Fibroblast of skin of right quadriceps (primary cell): ENCODE measurements at places on chromosomes 2 and 18.

GRCh38 chr18:7786569-7786968 is 219.5 kb downstream of the PTPRM start:
- no peak for DNase-seq

GRCh38 chr18:23541349-23542093 is 38.2 kb downstream of the RMC1 start:
- no peak for DNase-seq

- DNase-seq, result peak; percentile 7
Measured at GRCh38 chr18:52054324-52054723, 285.7 kb upstream of the DCC start.

DNA sequence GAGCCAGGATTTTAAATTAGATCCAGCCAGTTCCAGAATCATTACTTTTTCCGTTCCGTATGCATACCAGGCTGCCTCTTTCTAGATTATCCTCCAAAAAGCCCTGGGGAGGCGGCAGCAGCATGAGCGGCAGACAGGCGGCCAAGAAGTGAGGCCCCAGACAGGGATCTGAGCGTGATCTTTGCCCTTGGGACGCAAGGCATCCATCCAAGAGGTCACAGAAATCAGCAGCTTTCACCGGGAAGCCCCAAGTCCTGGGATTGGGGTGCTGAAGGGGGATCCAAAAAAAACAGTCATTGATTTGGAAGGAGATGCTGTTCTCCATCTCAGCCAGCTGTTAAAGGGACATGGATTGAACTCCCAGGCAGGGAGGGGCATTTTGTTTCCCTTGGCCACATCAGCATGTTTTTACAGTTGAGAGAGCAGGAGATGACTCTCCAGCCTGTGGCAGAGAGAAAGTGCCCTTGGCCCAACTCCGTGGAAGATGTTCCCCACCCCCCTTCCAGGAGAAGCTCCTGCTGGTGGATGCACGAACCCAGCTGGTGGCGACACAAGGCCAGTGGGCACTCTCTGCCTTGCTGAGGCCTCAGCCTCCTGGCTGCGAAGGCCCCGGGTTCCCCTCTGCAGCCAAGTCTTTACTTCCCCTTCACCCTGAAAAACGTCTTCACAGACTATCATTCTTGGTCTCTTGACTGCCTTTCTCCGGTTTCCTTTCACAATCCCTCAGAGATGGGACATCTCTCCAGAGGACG is 265.6 kb downstream of the ANAPC1 start:
- DNase-seq, result peak; percentile 31

DNA sequence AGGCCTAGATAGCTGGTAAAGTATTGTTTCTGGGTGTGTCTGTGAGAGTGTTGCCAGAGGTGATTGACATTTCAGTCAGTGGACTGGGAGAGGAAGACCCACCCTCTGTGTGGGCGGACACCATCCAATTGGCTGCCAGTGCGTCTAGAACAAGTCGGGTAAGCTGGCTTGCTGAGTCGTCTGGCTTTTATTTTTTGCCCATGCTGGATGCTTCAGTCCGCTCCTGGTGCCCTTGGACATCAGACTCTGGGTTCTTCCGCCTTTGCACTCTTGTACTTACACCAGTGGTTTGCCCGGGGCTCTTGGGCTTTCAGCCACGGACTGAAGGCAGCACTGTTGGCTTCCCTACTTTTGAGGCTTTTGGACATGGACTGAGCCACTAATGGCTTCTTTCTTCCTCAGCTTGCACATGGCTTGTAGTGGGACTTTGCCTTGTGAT is 24.3 kb downstream of the DIS3L2 start:
- DNase-seq, result no peak

DNA sequence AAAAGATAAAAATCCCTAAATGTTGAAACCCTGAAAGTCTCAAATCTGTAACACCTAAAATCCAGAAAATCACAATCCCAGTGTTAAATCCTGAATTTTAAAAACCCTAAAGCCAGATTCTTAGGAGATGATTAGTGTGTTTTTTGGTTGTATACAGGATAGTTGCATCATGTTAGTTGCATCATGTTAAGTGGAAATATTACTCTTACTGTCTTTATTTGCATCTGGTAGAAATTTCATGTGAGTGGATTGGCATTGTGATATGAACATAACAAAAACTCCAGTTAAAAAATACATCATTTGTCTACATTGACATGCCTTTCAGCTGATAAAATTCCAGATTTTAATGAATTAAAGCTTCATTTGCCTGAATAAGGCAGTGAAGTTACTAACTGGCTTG is 683.1 kb upstream of the ACVR2A start:
- no peak for DNase-seq

DNA sequence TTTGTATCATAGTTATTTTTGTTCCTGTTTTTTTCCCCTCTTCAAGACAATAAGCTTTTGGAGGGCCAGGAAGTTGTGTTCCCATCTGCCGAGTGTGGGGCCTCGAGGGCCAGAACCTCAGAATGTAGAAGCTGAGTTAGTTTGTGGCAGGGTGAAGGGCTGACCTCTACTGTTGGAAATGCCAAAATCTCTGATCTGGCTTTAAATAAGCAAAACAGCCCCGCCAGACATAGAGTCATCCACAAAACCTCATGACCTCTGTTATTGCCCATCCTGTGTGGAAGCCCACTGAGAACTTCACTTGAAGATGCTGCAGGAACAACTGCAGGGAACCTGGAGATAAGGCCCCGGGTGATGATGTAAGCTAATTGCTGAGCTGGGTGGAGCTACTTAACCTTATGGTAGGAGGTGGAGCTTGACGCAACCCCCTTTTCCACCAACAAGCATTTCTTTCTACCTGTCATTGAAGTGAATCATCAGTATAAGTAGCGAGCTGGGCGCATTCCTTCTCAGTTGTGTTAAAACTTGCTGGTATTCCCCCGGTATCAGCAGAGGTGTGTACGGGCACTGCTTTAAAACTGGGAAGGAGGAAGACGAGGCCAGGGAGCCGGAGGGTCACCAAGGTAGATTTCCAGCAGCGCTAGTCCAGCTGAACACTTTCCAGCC is 177.2 kb downstream of the NEDD4L start:
- peak; percentile 75 for DNase-seq

- no peak for DNase-seq
Measured at GRCh38 chr18:25282896-25283703, 68.9 kb downstream of the ZNF521 start.

DNA sequence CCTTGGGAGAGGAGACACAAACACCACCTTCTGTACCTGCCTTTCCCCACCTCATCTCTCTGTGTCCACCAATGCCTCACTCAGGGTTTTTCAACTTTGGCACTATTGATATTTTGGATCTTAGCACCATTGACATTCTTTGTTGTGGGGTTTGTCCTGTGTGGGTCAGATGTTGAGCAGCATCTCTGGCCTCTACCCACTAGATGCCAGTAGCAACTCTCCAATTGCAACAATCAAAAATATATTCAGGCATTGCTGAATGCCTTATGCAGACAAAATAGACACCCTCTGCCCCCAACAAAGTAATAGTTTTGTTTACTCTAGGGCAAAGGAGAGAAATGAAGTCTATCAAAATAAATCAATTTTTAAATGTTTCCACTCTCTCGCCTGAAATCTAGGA is 1384.3 kb upstream of the NXPH2 start:
- no peak for DNase-seq

- DNase-seq, result no peak
Measured at GRCh38 chr2:113875135-113875534, 14.8 kb upstream of the ACTR3 start.

- peak; percentile 18 for DNase-seq
Measured at GRCh38 chr2:147511491-147511948, 333.3 kb upstream of the ACVR2A start.

DNA sequence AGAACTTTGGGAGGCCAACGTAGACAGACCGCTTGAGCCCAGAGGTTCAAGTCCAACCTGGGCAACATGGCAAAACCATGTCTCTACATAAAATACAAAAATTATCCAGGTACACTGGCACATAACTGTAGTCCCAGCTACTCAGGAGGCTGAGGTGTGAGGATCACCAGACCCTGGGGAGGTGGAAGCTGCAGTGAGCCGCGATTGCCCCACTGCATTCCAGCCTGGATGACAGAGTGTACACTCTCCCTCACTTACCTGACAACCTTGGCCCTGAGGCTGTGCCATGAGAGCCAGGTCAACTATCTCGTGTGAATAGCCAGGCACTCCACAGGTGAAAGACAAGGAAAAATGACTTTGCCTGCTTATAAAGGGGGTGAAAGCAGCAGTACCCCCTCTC is 39.3 kb downstream of the CBLN2 start:
- DNase-seq, result no peak

DNA sequence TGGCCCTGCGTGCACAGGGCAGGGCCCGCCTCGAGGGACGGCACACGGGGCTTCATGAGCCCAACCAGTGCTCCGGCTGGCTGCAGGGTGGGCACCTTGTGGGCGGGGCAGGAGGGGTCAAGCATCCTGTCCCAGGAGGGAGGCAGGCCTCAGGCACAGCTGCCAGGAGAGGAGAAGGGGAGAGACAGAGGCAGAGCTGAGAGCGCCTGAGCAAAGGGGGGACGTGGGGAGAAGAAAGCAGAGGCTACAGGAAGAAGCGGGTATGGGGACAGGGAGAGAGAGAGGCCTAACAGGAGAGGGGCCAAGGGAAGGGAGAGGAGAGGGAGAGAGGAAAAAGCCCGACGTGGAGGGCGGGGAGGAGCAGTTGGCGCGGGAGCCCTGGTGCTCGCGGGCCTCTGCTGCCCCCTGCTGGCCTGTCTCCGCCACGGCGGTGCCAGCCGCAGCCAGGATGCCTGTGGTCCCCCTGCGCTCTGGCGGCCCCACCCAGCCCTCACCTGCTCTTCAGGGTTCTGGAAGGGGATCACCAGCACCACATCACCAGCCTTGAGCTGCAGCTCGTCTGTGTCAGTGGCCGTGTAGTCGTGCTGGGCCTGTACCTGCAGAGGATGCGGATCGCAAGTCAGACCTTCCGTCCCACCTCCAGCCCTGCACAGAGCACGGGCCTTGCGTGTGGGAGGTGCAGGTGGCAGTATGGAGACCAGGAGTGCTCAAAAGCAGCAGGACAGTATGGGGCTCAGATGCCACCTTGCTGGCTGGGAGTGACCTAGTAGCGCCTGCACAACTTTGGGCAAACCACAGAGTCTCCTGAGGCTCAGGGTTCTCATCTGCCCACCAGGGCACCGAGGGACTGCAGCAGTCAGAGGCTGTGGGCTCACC is 56.8 kb downstream of the BIN1 start:
- DNase-seq, result peak; percentile 53

GRCh38 chr2:150020937-150021673 is 433.5 kb upstream of the MMADHC start:
- DNase-seq, result no peak

GRCh38 chr2:145007960-145008263 is 488.0 kb upstream of the ZEB2 start:
- DNase-seq, result no peak

DNA sequence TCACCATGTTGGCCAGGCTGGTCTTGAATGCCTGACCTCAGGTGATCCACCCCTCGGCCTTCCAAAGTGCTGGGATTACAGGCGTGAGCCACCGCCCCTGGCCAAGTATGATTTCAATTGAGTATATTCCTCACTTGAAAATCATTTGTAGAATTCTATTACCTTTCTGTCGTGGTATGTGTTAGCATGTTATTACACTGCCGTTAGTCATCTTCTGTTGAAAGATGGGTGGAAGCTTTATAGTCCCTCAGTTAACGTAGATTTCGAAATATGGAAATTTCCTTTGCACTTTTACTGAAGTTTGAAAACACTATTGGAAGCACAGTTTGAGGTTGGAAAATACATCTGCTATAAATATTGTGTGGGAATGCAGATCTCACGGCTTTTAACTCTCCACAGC is 14.7 kb downstream of the NIFK start:
- peak; percentile 91 for DNase-seq

DNA sequence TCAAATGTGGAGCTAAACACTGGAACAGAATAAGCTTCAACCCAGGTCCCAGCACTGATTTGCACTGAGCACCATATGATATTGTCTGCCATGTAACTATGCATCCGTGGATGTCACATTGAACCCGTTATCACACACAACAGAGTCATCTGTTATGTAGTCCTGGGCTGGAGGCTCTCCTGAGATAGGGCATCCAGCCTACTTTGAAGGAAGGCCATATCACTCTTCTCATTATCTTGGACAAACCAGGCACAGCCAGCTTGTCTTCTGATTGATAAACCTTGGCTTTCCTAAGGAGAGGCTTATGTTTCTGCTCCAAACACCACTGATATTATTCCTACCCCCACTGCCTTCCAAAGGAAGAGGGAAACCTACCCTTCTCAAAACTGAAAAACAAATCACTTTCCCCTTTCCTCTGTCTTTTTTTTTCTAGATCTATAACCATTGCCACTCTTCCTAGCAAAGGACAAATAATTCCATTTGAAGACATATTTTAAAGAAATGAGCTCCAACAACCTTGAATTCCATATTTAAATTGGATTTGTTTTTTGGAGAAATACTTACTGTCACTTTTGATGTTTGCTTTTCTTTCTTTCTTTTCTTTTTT is 16.4 kb downstream of the RSAD2 start:
- DNase-seq, result no peak

GRCh38 chr2:213443921-213444320 is 159.7 kb downstream of the SPAG16 start:
- DNase-seq, result no peak

DNA sequence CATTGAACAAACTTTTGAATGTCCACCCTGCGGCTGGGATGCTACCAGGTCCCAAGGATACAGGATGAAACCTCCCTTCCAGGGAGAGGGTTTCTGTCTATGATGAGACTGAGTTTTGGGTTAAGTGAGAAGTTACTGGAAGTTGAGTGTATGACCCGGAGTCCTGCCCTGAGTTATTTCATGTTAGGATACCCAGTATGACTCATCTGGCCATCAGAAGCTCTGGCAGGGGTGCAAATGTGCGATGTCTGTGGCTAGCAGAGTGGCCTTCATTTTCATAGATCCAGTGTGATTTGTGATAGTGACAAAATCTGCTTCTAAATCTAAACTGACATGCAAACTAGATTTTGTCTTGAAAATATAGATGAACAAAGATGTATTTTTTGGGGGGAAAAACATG is 55.3 kb downstream of the KCTD1 start:
- DNase-seq, result no peak

DNA sequence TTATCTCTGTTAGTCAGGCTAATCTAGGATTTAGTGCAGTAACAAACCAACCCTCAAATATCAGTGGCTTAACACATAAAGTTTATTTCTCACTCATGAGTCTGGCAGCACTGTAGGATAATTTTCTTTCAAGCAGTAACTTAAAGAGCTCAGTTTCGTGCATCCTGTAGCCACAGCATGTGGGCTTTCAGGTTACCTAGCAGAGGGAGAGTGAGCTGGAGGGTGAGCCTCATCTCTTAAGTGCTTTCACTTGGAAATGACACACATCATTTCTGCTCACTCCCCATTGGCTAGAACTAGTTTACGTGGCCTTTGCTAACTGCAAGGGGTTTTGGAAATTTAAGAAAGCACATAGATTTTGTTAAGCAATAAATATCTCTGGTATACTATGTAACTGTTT is 96.9 kb downstream of the KCNS3 start:
- no peak for DNase-seq

- DNase-seq, result no peak
Measured at GRCh38 chr2:159617100-159617499, 752 bp upstream of the BAZ2B start.

DNA sequence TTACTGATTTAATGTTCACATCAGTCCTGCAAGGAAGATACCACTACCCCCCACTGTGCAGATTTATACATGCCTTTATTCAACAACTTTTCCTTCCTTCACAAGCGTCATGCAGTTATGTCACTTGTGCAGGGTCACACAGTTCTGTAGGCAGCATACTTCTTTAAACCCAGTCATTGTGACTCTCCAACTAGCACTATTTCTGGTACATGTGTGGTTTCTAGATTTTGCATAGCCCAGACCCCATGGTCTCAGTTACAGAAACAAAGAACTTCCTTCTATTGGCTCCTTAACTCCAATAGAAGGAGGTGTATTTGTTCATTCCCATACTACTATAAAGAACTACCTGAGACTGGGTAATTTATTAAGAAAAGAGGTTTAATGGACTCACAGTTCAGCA is 333.1 kb downstream of the ZNF516 start:
- no peak for DNase-seq
